ENCODE measurements at places on chromosomes 2 and 18. TPM values are rescaled to one million over a fixed set of nuclear protein-coding genes. Genes with fewer than 3 reads are reported as not detected.
A peak's percentile ranks its signal among the peaks of the same experiment; 100 is the strongest.

DNA sequence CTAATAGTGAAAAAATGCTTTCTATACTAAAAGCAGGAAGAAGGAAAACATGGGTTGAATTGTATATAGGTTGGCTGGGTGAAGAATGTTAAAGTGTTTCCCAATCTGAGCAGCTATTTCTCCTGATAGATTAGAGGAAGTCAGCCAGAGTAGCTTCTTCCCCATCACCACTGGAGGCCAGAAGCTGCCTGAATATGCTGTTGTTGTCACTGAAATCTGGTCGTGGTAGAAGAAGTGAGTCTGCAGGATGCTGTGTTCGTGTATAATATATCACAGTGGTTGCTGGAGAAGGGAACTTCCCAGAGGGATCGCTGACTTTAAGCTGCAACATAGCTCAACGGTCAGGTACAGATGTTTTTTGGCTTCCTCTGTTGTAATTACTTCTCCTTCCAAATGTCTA, 247.5 kb upstream of the LRATD1 start:
- DNase-seq, result no peak

DNA sequence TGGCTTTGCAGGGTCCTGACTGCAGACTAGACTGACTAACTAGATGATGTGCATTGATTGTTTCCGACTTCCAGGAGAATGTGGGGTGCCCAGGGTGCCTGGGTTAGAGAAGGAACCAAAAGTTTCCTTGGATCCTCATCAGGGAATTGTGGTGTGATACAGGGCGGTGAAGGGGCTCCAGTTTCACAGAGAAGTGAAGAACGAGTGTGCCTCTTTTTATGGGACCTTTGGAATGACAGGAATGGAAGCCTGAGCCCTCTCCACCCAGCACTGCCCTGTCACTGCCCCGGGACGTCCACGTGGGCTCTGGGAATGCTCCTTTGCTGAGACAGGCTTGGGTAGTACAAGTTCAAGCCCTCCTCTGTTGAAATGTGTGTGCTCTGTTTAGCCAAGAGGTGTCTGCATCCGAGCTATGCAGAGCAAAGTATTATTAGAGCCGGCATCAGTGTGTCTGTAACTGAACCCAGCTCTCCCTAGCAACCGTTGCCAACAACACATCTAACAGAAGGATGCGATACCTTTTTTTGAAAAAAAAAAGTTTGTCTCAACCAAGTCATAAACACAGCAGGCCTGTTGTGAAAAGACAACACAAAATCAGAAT, 183.6 kb downstream of the SMAD7 start:
- DNase-seq, result peak; percentile 63

DNA sequence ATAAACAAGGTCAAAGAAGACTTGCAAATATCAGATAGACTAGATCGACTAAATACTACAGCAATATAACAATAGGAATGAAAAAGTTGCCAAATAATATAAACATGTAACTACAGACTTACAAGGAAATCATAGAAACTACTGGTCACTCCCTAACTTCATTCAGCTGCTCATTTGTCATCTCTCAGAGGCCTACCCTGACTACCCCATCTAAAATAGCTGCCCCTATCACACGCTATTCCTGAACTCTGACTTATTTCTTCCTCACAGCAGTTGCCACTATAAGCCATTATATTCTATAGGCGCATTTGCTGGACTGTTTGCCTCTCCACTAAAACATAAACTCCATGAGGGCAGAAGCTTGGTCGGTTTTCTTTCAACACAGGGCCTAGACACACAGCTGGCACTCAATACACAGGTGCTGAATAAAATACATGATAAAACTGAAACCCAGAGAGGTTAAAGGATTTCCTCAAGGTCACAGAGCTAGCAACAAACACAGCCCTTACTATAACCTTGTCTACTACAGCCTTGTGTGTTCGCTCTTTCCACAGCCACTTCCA, 1.8 kb downstream of the STRN start:
- no peak for DNase-seq

The NTSR2 gene
- total RNA-seq, result not detected
